MM.1S (cell line): ENCODE measurements at places on chromosomes 2 and 18.

GRCh38 chr2:69375494-69376353 is 11.3 kb downstream of the GFPT1 start:
- peak; percentile 59 for DNase-seq

DNA sequence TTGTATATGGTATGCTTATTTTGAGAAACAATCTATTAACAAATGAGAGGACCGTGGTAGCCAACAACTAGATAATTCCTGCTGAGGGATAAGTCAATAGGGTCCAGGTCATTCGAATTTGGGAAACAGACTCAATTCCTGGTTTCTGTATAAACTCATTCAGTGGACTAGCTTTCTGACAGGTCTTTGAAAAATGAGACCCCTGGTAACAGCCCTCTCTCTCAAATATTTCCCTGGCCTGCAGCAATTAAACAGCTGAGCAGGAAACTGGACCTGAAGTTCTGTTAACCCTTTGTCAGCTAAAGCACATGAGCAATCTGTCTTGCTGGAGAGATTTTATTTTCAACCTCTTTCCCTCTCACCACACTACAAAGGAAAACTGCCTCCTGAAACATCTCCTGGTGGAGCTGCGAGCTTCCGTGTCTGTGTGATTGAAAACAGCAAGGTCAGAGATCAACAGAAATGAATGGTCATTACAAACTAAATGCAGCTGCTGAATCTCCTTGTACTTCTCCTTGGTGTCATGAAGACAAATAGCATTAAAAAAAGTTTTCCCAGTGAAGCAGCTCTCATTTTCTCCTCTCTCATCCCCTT is 70.3 kb upstream of the CCDC85A start:
- DNase-seq = no peak

DNA sequence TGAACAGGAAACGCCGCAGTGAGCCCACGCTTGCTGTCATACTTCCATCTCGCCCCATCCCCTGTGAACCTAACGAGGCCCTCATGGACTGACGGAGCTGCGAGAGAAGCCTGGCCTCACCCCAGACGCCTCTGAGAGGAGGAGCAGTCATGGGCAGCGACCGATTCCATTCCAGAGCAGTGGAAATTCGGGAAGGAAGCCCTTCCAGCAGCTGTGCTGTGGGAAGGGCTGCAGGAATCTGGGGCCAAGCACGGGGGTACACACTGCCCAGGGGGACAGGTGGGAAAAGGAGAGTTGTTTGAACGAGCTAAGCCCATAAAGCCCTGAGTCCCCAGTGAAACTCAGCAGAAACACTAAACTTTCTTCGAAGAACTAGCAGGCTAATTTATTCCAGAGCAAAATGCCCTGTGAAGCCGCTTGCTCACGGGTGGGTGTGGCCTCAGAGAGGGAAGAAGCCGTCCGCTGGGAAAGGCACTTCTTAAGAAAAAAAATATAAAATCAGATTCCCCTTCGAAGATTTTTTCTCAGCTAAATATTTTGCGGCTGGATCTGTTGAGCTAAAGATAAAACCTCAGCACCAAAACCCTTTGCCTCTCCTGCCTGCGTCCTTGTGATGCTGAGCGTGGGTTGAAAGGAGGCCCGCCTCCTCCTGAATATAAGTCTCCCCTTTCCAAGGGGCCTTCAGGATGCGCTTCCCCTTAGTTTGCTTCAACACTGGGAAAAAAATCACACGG is 38.2 kb downstream of the ANKMY1 start:
- no peak for DNase-seq

GRCh38 chr2:1591978-1592907 is 152.1 kb downstream of the PXDN start:
- DNase-seq = no peak

DNA sequence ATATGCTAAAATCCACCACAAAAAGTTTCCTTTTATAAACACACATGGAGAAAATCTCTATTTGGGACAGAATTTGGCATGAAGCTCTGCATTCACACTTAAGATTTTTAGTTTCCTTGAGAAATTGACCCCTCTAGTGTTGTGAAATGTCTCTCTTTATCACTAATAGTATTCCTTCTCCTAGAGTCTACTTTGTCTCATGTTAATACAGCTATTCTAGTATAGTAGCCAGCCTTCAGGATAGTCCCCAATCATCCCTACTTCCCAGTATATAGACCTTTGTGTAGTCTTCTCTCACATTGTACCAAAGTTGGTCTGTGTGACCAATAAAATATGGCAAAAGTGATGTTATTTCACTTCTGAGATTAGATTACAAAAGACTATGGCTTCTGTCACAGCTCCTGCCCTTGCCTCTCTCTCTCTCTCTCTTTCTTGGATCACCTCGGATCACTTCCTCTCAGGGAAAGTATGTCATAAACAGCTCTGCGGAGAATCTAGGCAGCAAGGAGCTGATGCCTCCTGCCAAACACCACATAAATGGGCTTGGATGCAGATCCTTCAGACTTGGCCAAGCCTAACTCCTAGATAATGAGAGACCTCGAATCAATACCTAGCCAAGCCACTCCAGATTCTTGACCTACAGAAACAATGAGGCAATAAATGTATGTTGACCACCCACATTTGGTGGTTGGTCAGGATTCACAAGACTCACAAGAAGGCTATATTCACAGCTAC is 59.7 kb upstream of the NABP1 start:
- no peak for DNase-seq

DNA sequence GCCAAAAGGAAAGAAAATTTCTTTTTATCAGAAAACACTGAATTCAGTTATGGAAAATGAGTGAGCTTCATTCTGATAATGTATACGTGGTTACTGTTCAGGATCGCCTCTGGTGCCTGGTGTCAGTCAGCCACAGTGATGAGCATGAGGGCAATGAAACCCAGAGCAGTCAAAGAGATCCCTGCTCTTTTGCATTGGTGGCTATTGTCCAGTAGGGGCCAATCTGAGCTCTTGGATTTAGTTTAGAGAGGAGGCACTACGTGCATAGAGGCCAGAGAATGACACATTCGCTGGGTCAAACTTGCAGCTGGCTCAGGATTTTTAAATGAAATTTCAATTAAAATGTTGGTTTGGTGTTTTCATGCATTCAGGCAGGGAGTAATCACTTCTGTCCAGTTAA is 522.9 kb downstream of the TMEM182 start:
- no peak for DNase-seq

DNA sequence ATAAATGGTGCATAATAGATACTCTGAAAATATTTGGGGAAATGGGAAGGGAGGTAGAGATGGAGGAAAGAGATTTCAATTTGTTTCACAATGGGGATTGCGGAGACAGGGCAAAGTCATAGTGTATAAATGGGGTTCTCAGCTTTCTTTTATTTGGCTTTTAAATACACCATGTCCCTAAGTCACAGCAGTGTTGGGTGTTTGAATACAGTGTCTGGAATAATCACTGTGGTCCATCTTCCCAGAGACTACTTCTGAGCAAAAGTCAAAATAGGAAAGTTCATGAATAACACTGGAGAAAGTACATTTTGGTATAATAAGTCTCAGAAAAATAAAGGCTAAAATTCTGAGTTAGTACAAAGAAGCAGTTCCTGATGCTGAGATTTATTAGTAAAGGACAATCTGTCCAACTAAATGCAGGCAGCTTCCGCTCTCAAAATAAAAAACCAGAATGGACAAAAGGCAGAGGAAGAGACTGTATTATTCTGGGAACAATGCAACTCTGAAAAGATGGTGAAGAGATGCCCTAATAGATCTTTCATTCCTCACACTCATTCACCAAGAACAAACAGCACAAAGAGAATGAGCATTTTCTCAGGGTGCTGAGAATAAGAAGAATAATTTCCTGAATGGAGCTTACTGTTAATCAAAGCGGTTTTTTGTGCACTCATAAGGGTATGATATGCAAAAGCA is 295.4 kb upstream of the PIK3C3 start:
- DNase-seq = no peak

DNA sequence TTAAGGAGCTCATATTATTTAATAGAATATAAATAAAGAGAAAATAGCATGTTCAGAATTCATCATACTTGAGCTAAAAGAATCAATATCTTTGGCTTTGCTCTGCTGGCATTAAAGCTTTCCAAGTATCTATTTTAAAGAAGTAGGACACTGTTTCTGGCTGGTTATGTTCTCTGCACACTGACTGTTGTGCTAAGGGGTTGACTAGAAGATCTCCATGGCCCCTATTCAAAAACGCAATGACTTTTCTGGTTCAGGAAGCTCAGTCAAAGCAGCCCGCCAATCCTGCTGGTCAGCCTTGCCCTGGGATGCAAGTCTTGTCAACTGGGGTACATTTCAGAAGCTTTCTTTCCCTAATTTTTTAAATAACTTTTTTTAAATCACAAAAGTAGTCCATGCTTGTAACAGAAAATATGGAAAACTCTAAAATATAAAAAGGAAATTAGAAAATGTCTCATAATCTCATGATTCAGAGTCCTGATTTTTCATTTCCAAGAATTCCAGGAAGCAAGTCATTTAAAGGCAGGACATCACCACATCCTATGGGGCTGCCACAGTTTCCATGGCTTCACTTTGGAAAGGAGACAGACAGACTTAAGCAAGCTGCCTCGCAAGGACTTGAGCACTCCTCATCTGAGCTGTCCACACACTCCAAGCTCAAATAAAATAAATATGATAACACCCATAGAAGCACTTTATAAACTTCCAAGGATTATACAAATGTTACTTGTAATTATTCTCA is 195.1 kb downstream of the TXNL1 start:
- no peak for DNase-seq

DNA sequence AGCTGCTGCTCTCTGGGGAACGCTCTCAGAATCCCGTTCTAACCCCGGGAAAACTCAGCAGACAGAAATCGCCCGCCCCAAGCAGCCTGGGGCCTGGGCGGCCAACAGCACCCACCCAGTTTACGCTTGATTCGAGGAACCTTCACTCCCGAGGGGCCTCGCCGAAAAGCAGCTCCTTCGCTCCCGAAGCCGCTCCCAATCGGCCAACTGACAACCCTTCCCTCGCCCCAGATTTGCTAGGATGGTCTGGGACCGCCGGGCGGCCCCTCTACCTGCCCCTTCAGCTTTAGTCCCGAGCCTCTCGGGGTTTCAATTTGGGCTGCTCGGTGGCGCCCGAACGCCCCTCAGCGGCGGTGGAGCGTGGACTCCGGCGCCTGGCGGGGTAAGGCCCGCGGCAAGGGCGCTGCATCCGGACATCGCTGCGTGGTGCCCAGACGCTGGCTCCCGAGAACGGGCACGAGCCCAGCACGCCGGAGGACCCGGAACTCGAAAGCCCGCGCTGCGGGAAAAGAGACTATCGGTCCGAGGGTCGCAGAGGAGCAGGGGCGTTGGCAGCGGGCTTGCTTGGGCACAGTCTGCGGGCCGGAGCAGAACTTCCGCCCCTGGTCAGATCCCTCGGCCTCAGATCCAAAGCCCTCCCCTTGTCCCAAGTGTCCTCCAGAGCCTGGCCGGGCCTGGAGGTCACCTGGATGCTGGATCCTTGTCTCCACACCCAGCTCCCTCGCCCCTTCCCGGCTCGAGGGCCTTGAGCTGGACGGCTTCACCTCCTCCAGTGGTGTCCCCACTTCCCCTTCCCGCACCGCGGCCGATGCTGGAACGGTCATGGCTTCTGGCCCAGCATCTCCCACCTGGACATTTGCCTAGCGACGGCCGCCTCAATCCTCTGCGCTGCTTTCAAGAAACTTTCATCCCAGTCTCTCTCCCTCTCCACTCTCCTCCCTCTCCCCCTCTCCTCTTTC is 3.0 kb upstream of the OTX1 start:
- no peak for DNase-seq

DNA sequence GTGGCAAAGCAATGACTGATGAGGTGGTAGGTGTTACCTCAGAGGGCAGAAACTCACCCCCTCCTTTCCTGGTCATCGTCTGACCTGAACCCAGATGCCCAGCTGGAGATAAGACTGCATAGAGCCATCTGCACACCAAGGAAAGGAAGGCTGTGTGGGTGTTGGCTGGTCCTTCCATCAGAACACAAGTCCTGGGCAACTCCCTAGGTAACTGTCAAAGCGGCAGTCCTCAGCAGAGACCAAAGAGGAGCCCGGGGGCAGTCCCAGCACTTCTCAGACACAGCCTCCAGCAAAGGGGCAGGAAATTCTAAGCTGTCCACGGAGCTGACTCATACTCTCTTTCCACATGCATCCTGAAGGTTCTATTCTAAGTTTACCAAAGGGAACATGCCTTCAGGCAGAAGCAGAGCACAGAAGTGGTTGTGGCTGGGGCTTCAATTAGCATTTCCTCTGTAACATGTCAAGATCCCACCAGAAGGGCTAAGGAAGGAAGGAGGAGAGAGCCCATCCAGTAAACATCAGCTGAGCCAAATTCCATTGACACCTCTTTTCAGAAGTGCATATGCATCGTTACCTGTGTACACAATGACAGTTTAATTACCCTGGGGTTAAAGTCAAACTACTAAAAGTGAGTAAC is 54.7 kb downstream of the SPRED2 start:
- DNase-seq = no peak

DNA sequence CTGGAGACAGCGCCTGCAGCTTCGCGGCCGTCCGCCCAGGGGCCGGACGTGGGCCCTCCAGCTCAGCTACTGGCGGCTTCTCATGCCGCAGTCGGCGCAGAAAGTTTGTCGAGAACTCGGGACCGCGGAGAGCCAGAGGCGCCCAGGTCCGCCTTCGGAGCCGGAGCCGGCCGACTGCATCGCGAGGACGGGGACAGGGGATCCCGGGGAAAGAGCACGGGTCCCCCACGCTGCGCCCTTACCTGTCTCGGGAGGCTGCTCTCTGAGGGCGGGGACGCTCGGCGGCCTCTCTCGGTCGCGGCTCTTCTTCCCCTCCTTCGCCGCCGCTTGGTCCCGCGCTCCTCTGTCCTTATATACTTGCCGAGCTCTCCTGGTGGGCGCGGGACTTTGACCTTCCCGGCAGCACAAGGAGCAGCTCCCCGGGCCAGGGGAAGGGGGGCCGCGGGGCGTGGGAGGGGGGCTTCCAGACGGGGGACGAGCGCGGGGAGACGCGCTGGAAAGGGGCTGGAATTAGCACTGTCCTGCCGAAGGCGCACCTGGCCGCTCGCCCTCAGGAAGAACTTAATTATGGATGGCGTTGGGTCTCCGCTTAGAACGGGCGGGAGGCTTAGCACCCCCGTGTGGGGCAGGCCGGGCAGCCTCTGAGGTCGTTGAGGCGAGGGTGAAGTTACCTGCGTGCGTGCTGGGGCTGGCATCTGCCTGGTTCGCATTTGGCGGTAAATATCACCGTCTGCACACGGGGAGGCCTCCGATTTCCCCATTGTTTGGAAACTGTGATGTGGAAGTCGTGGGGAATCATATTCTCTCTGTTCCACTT is at the start of gene POMC:
Gene POMC (minus strand): TSS at position 325 of the 817 bp plus-strand sequence. CDS start 3,808 bp downstream, outside the sequence.
- DNase-seq = no peak

GRCh38 chr18:9619990-9620389 is 5.6 kb upstream of the PPP4R1 start:
- no peak for DNase-seq

DNA sequence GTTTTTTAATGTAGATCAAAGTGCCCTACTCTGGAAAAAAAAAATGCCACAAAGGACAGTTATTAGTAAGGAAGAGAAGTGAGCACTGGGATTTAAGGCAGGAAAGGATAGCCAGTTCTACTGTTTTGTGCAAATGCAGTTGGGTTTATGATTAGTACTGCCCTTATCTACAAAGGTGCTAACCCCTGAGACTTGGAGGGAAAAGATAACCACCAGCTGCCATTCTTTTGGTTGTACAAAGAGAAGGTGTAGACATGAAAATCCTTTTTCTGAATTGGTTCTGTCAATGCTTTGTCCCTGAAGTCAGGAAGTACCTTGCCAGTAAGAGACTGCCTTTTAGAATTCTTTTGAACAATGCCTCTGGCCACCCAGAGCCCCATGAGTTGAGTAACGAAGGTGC is 11.3 kb downstream of the APLF start:
- no peak for DNase-seq
